ENCODE measurements at places on chromosomes 4 and X. TPM values are rescaled to one million over a fixed set of nuclear protein-coding genes. Genes with fewer than 3 reads are reported as not detected.
A peak's percentile ranks its signal among the peaks of the same experiment; 100 is the strongest.

GRCh38 chrX:41332408-41333002 is 1.5 kb upstream of the DDX3X start:
- DNase-seq: no peak

DNA sequence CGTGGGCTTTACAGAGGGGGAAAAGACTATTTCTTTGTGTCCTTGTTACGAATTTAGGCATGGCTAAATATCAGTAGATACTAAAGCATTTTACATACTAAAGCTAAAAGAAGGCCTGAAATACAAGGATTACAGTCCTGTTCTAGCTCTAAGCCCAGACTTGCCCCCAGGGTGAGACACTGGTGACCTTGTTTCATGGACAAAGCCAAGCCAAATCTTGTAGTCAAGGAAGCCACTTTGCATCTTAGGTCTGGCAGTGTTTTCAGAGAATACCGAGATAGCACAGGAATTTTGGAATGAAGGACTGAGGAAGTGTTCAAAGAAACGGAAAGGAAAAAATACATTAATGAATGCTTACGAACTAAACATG is 733 bp upstream of the G3BP2 start:
- DNase-seq: no peak

- DNase-seq: no peak
Measured at GRCh38 chrX:22313766-22314165, 41.1 kb downstream of the CBLL2 start.

- no peak for DNase-seq
Measured at GRCh38 chr4:7876201-7876875, 63.3 kb downstream of the AFAP1 start.

- DNase-seq: no peak
Measured at GRCh38 chrX:130593911-130594310, 192.1 kb downstream of the RBMX2 start.

GRCh38 chr4:121953860-121954259 is 2.0 kb upstream of the TRPC3 start:
- DNase-seq: no peak

DNA sequence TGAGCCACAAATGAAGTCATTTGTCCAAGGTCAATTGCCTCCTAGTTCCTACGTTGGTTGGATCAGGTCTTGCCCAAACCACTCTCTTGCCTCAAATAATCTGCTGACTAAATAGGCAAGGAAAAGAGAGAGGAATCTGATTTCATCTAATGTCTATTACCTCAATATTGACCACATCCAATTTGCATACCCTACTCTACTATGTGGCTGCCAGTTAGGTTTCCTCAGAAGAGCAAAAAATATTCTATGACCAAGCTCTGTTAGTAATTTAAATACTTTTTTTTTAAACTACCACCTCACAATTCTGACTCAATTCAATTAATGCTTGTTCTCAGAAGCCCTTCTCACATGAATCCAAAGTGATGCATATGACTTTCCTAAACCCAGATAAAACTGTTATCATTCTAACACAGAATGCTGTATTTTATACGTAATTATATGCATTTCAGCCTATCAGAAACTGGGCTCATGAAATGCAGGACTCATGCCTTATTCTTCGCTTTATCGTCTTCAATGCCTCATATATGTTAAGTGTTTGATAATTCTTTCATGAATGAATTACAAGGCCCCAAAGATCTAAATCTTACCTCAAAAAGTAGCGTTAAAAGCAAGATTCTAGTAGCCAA is 98.6 kb downstream of the HUWE1 start:
- DNase-seq: no peak

DNA sequence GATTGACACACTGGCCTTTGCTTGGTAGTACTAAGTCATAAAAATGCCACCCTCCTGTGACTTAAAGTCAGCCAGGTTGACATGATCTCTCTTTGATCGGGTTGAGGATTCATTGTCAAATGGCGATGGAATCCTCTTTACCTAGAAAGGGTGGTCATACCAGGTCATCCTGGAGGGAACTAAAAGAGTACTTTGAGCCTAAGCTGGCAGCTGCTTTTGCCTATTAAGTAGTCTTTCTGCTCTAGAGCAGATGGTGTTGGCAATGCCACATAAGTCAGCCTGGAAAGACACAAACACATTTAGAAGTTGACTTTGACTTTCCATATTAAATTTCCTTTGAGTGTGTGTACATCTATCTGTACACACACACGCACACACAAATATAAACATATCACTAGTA is 39.2 kb upstream of the C4orf54 start:
- DNase-seq: no peak

GRCh38 chr4:2482693-2483092 is 13.8 kb downstream of the RNF4 start:
- DNase-seq: no peak

- DNase-seq: no peak
Measured at GRCh38 chrX:96989830-96990571, 106.3 kb downstream of the RPA4 start.

GRCh38 chr4:7392438-7393421 is 42.0 kb downstream of the PSAPL1 start:
- no peak for DNase-seq

DNA sequence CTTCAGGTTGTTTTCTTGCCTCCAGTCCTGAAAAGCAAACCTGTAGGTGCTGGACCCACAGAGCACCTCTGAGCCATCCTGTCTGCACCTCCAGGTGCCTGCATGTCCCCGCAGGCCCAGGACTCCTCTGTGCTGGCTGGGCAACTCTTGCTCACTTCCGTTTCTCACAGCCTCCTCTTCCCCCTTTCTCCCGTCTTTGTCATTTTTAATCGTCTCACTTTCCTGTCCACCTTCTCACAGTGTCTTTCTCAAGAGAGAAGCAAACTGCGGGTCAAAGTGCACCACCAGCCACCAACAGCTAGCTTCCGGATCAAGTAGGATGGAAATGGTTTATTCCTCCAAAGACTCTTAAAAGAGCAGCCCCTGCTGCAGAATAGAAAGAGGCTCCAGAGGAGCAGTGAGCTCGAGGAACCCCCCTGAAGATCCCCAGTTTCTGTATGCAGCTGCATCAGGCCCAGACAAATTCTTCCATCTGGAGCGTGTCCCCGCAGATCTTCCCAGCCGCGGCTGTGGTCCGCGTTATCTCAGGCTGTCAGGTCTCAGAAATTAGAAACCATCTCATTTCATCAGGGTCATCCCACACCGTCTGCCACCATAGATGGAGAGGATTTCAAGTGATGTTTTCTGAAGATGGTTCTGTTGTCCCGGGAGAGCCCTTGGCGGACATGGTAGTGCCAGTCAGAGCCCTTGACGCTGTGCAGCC is 87.7 kb downstream of the FHDC1 start:
- no peak for DNase-seq

- no peak for DNase-seq
Measured at GRCh38 chr4:87014284-87014782, 79.5 kb downstream of the AFF1 start.

- DNase-seq: no peak
Measured at GRCh38 chrX:119755981-119756533, 2.3 kb upstream of the SOWAHD start.

DNA sequence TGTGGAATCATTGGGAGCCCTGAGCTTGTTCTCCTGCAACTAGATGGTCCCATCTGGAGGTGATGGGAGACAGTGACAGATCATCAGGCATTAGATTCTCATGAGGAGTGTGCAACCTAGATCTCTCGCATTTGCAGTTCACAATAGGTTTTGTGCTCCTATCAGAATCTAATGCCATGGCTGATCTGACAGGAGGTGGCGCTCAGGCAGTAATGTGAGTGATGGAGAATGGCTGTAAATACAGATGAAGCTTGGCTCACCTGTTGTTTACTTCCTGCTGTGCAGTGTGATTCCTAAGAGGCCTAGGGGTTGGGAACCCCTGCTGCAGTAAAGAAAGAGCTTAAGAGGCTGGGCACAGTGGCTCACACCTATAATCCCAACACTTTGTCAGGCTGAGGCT is 42.2 kb upstream of the PUDP start:
- DNase-seq: no peak

DNA sequence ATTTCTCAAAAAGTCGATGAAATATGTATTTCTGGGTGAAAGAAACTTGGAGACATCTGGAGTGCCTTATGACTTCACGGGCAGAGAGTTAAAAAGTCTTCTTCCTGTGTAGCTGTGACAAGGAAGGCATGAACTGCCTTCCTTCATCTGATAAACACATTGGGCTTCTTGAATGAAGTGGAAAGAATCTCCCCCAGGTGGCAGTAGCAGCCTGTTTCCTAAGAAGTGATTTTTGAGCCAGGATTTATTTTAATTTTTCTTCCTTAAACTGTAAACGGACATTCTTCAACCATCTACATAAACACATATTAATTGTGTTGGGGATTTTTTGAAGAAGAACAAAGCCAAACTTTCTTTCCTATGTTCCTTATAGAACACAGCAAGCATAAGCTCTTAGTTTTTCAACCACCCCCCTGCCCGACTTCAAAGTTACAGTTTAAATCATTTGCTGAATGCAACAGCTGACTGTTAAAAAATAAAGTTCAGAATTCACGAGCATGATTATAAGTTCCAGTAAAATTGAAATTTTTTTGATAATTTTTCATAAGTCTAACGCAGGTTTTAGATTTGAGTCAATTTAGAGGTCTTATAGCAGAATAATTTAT is 980 bp upstream of the GIMD1 start:
- peak; percentile 69 for DNase-seq

DNA sequence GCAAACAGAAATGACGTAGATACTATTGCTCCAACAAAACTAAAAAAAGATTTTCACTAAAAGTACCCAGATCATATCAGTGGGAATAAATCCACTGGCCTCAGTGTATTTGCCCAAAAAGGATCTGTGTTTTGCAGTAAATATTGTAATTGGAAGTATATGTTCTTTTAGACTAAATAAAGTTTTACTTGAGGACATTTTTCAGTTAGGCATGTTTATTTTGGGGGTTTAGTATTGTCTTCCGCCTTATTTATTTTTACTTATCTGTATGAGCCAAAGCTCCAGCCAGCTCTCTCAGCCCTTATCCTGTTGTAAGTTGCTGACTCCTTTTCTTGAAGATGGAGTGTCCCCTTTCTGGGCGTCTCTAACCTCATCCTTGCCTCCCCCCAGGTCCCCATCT is 49.8 kb downstream of the PTTG2 start:
- DNase-seq: no peak

- DNase-seq: no peak
Measured at GRCh38 chr4:16018061-16018676, 55.2 kb upstream of the FGFBP2 start.

- no peak for DNase-seq
Measured at GRCh38 chr4:150316332-150317205, 238.3 kb downstream of the DCLK2 start.

- no peak for DNase-seq
Measured at GRCh38 chr4:6281436-6282313, 12.0 kb downstream of the WFS1 start.

GRCh38 chrX:39705290-39705689 is 392.5 kb downstream of the BCOR start:
- DNase-seq: no peak

GRCh38 chr4:188552741-188553275 is 413.6 kb downstream of the TRIML1 start:
- DNase-seq: no peak

GRCh38 chrX:19070555-19070994 is 51.7 kb downstream of the ADGRG2 start:
- DNase-seq: no peak

DNA sequence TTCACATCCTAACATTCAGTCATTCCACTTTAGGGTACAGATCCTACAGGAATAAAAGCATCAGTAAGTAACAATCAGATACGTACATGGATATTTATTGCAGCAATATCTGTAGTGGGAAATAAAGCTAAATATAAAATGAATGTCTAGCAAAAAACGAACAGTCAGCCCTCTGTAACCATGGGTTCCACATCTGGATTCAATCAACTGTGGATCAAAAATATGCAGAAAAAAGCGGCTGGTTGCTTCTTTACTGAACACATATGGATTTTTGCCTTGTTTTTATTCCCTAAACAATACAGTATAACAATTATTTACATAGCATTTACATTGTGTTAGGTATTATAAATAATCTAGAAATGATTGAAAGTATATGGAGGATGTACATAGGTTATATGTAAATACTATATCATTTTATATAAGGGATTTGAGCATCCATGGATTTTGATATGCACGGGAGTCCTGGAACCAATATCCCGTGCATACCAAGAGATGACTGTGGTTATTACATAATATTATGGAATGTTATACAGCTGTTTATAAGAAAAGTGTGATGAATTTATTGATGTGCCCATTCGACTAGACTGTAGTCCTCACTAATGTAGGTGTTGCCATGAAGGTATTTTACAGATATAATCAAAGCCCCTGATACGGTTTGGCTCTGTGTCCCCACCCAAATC is 132.8 kb downstream of the ARHGEF9 start:
- DNase-seq: peak; percentile 17

DNA sequence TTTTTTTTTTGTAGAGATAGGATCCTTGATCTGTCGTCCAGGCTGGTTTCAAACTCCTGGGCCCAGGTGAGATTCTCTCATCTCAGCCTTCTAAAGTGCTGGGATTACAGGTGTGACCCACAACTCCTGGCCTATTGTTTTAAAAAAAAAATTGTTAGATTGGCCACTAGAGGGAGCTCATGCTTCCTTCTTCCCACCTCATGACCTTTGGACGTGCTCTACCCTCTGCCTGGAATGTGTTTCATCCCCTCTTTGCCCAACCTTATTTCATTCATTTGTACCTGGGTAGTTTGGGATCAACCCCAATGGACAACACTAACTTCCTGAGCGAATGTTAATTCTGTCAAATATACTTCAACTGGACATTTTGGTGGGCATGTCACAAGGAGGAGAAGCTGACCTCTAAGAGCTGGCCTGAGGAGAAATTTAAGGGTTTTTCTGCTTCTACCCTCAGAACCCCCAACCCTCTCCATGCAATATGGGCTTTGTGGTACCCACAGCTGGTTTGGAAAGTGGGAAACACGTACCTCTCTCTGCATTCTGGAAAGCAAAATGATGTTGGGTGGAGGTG is 6.4 kb downstream of the PPEF2 start:
- no peak for DNase-seq

- no peak for DNase-seq
Measured at GRCh38 chr4:169263791-169264392, 6.9 kb downstream of the SH3RF1 start.

DNA sequence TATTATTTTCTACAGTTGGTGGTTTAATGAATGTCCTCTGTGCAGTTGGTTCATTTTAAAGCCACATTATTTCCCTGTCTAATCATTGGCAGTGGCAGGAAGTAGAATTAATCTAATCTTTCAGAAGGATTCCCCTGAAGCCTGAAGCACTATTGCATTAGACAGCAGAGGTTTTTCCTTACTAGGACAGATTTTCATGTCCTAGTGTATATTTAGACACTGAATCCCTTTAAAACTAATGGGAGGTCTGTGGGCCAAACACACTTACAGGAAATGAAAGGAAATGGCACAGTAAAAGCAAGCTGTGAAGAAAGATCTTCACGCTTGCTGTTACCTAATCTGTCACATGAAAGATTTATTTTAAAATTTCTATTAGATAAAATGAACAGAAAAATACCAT is 165.2 kb downstream of the SLC39A8 start:
- no peak for DNase-seq

GRCh38 chr4:74056858-74057562 is 18.5 kb upstream of the CXCL3 start:
- DNase-seq: no peak

Gene HSFX4
- polyA plus RNA-seq: 0.61 TPM

Gene POLA1
- 16.1 TPM for polyA plus RNA-seq

Gene PABPC1L2A
- polyA plus RNA-seq: not detected

Gene ITIH6
- 0.77 TPM for polyA plus RNA-seq

Gene PGAM4
- polyA plus RNA-seq: not detected

Gene MRFAP1
- 229 TPM for polyA plus RNA-seq

Gene GLRB
- polyA plus RNA-seq: 4.9 TPM

Gene CENPVL1
- polyA plus RNA-seq: not detected

Measured in forelimb muscle (tissue), 1 donor.